ENCODE measurements at places on chromosomes 3 and 15.

GRCh38 chr3:158352551-158352950 is 218.4 kb upstream of the MLF1 start:
- DNase-seq = no peak

GRCh38 chr3:54251705-54252104 is 129.4 kb downstream of the CACNA2D3 start:
- DNase-seq = peak; percentile 5

- DNase-seq = peak; percentile 22
Measured at GRCh38 chr3:113105093-113105449, 106.3 kb upstream of the BOC start.

DNA sequence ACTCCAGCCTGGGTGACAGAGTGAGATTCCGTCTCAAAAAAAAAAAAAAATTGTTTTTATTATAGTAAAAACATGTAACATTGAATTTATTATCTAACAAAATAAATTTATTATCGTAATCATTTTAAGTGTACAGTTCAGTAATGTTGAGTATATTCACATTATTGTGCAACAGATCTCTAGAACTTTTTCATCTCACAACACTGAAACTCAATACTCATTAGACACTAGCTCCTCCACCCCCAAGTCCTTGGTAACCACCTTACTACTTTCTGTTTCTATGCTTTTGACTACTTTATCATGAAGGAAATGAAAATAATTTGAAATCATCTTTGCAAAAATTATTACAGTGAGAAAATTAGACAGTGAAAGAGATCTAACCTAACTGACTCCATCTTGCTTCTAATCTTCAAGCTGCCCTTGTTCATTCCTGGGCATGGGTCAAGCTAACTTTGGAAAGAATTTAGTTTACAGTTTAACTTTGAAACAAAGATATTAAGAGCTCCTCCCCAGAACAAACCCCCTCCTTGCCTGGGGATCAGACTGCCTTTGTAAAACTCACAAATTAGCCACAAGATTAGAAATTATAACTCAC is 15.0 kb upstream of the FYCO1 start:
- DNase-seq = no peak

DNA sequence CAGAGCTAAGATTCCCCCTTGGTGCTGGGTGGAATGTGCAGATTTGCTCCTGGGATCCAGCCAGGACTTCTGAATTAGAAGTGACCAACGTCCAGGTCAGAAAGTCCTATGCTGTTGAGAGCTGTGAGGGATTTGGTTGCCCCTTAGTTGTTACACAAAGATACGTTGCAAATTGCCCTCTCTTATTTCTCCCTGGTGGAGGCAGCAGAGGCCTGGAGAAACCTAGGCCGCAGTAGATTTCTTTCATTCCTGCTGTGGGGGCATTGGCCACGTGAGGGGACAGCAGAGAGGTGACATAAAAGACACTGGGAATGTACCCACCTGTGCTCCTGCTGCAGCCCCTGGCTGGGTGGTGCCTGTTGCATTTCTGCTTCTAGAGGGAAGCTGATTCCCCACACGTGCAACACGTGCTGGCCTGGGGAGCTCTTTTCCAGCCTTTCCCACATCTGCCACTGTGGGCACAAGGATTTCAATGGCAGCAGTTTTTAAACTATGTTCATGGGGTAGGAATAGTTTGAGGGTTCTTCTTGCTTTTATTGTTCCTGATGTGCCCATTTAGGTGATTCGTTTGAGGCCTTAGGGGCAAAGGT is 65.7 kb downstream of the SYNM start:
- no peak for DNase-seq

GRCh38 chr15:82647835-82648256 is 683 bp upstream of the CPEB1 start:
- DNase-seq = peak; percentile 23

- DNase-seq = no peak
Measured at GRCh38 chr15:42720071-42720470, 16.9 kb downstream of the CDAN1 start.

- DNase-seq = no peak
Measured at GRCh38 chr3:150889106-150889505, 16.1 kb downstream of the MINDY4B start.

GRCh38 chr3:186640473-186640818 is 247 bp downstream of the FETUB start:
- no peak for DNase-seq

DNA sequence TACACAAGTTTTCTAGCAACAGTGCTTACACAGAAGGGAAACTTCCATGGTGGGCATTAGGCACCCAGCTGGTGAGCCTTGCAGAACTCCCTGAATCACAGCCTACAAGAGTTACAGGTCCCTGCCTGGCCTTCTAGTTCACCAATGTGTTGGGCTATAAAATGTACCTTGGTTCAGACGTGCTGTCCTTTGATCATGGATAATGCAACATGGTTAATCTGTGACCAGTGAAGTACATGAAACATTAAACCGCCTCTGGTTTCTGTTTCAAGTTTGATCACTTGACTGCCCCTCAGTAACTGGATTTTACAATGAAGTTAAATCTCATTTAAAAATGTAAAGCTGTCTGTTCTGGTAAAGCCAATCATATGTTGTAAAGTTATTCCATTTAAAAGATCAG is 51.8 kb downstream of the FMN1 start:
- no peak for DNase-seq

- DNase-seq = no peak
Measured at GRCh38 chr3:99699841-99700240, 61.4 kb downstream of the COL8A1 start.

DNA sequence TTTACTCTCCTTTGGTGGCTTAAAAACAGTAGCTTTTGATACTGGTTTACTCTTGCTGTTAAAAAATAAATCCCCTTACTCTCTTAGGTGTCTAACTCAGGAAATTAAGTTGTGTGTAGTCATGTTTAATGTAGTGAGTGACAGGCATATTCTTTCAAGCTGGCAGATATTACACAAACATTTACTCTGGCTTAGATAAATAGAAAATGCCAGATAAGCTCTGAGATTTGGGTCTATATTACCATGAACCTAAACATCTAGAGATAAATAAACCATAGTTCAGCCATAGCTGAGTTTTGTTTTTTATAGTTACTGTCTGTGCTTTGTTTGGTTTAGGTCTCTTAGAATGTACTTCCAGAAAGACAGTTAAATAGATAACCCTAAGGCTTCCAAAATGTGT is 2.4 kb downstream of the SEMA6D start:
- peak; percentile 24 for DNase-seq

All from NCI-H69 (cell line).